ENCODE measurements at places on chromosomes 4 and X.

DNA sequence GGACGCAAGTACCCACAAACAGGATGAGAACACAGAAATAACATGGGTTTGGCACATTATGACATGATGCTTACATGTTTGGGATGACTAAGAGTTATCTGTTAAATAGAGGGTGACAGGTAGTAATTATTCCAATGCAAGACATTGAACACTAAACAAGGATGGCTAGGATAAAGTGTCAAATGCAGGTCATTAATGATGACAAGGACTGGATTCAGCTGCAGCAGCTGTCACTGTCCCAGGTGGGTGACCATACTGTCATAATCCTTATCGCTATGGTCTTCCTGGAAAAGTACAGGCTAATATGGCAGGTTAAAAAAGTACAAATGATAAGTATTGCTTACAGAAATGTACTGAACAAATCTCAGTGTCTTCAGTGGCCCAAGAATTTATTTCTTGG is 123.9 kb downstream of the ANTXR2 start:
- DNase-seq, result no peak

DNA sequence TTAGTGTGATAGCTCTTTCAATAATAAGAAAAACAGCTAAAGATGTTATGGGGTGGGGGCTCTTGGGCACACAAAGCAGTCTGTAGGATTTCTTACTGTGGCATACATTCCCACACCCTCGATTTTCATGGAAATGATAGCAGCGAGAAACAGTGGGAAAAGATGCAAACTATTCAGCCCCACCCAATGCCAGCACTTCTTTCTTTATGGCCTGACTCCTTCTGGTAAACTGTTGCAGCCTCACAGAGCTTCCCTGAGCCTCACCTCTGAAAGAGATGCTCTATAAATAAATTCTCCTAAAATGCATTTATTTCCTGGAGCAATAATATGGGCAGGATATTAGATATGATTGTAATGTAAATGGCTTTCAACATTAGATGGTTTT is 910 bp downstream of the ANK2 start:
- DNase-seq, result no peak

DNA sequence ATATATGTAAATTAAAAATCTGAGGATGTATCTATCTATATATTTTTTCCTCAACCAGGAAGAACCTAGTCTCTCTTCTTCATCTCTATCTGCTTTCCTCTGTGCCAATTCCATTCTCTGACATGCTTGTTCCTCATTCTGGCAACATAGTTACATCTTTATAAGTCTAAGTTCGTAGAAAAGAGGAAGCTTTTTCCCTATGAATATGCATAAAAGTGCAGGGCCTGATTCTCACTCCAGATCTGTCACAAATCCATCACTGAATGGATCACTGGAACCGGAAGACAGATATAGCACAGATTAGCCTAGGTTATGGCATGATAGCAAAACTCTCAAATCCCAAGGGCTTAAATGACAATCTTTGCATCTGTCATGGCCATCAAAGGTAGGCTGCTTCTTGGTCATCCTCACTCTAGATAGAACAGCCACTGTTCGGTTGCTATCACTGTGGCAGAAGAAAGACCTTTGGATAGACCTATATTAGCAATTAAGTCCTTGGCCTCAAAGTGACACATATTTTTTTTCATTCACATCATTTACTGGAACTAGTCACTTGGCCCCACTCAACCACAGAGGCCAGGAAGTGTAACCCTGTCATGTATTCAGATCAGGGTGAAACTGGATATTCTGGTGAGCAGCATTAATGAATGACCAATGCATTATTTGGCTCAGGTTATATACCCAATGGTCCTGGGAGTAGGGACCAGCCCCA is 22.2 kb downstream of the DTHD1 start:
- no peak for DNase-seq

DNA sequence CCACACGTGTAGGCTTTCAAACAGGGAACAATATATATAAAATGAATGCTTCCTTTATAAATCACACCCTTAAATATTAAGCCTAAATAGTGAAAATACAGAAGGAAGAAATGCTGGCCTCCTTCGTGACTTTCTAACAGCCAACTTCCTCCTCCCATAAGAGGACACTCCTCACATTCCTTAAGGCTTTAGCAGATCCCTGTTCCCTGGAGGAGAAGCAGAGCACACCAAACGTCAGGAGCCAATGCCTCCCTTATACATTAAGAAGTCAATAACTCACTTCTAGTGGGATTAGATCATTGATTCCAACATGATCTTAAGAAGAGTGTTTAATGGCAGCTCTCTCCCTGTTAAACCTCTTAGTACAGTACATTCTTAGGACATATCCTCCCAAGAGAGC is 108.4 kb upstream of the FAM241A start:
- no peak for DNase-seq

DNA sequence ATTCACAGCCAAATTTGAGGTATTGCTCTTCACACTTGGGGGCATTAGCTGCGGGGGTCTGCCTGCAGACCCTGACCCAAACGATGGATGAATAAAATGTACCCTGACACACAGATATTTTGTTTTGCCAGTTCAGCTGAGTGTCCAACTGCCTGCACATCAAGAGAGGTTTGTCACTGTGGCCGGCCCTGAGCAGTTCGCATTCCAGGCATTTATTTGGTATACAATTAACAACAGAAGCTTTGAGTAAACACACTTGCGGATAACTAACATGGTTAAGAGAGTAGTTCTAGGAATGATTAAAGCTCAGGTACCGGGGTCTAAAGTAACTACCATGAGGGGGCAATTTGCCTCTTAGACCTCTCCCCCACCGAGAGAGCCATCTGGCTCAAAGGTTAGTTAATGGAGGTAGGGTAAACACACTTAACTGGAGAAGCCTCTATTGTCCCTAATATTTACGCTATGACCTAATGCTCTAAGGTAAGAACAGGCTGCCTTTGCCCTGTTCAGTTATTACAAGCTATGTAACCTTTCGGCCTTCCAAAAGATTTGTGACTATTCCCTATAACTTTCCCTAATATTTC is 162.0 kb downstream of the SNCA start:
- no peak for DNase-seq

DNA sequence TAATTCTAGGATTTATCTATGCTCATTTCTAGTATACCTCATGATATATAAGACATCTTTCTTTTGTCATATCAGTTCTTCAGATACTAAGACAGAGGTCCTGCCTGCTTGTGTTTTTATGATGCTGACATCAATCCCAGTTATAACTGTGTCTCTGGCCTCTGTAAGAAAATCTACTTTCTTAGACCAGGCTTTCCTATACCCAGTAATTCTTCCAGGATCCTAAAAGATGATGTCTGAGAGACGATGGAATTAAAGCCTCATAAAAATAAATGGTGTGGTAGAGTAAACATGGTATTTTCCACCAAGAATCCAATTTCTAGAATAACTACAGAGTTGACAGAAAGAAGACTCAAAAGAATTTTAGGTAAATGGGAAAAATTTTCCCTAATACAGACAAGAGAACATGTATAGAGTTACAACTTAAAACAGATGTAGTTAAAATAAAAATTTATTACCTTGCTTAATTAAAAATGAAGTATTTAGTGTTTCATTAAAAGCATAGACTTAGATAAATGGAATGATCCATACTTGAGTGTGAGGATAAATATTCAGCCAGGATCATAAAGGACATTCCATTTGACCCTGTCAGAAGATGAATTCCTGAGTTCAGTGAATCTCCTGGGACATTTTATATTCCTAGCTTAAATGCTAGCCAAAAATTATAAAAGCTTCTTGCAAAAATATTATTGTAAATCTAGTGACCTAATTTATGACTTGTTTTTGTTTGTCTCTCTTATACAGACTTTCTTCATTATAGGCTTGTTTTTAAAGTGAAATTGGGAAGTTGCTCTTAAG is 137.4 kb downstream of the PDLIM5 start:
- no peak for DNase-seq

- no peak for DNase-seq
These were observed 23.8 kb downstream of the PPP2R2C start for GRCh38 chr4:6448476-6449170.

DNA sequence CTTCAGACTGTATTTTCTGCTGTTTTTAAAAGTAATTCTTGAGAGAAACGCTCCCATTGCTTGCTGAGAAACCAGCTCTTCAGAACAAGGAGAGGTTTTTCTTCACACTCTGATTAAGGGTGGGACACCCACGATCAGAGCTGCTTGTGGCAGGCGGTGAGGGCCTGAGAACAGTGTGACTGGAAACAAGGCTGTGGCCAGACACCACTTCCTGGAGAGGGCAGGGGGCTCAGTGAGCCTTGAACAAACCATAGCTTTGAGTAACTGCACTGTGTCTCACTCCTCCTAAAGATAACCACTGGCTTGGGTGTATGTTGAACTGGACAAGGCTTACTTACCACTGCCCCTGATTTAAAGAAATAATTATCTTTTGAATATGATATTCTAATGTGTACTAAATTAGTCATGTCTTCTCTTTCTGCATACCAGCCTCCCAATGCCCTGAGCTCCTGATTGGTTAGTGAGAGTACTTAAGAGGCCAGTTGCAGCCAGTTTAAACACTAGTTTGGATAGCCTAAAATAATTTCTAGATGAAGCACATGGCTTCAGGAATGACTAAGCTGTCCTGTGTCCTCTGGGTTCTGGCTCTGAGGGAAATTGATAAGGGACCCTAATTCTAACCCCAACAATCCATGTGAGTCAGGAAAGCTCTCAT is 3.7 kb upstream of the GPR82 start:
- DNase-seq, result no peak

GRCh38 chrX:45007598-45007997 is 134.6 kb downstream of the KDM6A start:
- no peak for DNase-seq

Measured in stimulated activated CD4-positive, alpha-beta T cell treated with anti-CD3 and anti-CD28 coated beads, Interleukin-1b, Interleukin-23, amount 100 ng/mL, for 1 hour (primary cell).